HTR-8/SVneo (cell line): ENCODE measurements at places on chromosomes 11 and 22.

- DNase-seq: no peak
Measured at GRCh38 chr22:41603873-41604332, 14.3 kb upstream of the PMM1 start.

DNA sequence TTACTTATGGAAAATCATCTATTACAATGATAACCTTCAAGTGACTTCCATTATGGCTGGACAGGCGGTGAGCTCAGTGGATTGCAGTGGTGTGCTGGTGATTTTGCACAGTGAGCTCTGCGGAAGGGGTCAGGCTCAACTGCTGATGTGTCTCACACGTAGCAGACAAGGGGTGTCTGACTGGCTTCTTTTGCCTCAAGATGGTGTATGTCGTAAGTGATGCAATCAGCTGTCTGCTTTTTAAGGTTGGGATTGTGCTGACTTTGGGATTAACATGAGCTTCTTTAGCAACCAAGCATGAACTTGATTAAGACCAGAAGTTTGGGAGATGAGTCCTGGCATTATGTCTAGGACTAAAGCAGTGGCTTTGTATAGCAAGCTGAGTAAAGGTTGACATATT, 49.5 kb downstream of the POLD3 start:
- DNase-seq: no peak

DNA sequence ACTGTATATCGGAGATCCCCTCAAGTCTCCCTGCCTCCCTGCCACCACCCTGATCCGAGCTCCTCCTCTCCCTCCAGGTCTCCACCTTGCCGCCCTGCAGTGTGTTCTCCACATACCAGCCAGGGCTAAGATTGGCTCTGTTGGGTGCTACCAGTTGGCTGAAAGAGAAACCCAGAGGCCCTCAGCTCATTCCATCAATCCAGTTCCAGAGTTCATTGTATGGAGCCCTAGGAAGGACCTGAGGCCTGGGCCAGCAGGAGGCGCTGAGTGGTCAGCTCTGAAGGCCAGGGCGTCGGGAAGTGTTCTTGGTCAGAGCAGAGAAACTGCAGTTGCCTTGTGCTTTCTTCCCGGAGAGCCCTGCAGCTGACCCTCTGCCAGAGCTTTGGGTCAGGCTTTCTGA, 2.2 kb upstream of the TOP3B start:
- no peak for DNase-seq

DNA sequence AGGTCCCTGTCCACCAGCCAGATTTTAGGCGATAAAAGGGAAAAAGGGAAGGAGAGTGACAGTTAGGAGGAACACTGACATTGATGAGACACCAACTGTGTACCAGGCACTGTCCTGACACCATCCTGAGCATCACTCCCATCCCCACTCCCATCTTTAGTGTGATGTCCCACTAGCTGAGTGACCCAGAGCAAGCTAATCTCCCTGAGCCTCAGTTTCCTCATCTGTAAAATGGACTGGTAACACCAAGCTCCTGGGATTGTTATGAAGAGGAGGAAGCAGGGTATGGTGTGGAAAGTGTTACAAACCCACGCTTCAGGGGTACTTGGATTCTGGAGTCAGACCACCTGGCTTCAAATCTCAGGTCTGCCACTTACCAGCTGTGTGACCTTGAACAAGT, 8.5 kb upstream of the P2RY6 start:
- no peak for DNase-seq

- no peak for DNase-seq
Measured at GRCh38 chr22:19466126-19466716, 12.8 kb downstream of the UFD1 start.

GRCh38 chr11:66150140-66150539, 80.1 kb downstream of the PACS1 start:
- no peak for DNase-seq

- no peak for DNase-seq
Measured at GRCh38 chr11:20011307-20011951, 148.8 kb downstream of the DBX1 start.
